ENCODE measurements at places on chromosomes 4 and X.

DNA sequence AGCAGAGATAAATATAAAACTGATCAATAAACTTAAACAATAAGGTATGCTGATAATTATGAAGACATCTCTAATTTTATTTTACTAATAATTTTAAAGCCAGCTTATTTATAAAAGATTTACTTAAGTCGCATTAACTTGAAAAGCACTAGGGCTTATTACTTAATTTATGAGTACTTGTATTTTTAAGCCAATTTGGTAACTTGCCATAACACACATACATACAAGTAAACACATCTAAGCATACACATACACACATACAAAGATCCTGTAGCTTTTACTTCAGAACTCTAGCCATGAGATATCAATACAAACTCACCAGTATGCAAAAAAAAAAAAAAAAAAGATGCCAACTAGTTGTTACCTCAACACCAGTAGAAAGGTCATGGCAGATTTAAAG lies 10.0 kb upstream of the GPR78 start:
- no peak for DNase-seq

DNA sequence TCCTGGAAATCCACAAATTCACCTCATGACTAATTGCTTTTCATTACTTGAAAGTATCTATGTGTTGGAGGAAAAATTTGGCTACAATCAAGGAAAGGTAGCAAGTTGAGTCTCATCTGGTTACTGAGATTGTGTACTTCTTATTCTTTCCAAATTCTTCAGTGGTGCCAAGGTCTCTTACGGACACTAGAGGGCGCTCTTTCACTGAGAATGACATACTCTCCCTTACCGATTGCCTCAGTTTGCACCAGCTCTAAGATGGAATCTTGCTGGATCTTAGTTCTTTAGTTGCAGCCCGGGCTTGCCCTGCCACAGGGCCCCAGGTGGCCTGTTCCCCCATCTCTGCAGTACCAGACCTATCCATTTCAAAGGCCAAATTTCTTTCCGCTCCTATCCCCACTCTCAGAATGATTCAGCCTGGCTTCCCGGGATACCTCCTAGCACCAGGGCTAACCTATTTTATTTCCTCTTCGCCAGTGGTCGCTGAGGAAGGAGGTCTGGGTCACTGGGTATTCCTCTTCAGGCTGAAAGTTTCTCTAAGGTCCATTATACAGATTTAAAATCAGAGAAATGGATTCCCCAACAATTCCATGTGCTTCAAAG lies 24.6 kb upstream of the GPR50 start:
- DNase-seq: peak; percentile 63

GRCh38 chr4:120921456-120922380 lies 808 bp downstream of the PRDM5 start:
- DNase-seq: peak; percentile 46

DNA sequence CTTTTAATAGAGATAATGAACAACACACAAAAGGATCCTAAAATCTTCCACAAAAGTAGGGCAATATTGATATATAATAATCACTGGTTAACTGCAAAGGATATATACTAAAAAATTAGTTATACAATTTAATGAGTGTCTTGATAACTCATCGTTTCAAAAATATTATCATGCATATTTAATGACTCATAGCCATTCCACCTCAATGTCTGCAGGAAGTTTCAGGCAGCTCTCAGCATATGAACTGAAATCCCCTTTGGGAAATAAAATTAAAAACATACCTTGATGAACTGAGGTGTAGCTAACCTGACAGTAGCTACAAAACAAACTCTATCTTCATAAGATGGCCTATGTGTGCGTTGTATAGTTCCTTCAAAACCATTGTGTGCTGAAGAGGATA lies 62.9 kb downstream of the TMEM165 start:
- no peak for DNase-seq

GRCh38 chr4:147542229-147542990 lies 61.5 kb downstream of the EDNRA start:
- DNase-seq: no peak

GRCh38 chrX:72349190-72349589 lies 43.5 kb upstream of the CITED1 start:
- no peak for DNase-seq

DNA sequence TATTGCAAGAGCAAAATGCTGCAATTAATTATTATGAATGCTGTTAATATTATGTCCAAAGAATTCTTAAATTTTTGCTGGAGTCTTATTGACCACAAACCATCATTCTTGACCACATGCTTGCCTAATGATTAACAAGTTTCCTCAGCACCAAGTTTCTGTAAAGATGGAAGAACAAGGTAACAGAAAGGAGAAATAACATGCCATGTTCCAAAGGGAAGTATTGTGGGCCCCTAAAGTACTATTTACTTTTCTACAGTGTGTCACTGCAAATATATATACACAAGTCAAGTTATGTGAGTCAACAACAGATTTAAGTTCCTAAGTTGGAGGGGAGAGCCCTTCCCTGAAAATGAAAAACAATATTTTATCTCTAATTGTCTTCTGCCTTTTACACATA lies 20.6 kb downstream of the FAM47E start:
- DNase-seq: no peak

GRCh38 chr4:123469245-123469644 lies 72.7 kb downstream of the SPRY1 start:
- DNase-seq: no peak

DNA sequence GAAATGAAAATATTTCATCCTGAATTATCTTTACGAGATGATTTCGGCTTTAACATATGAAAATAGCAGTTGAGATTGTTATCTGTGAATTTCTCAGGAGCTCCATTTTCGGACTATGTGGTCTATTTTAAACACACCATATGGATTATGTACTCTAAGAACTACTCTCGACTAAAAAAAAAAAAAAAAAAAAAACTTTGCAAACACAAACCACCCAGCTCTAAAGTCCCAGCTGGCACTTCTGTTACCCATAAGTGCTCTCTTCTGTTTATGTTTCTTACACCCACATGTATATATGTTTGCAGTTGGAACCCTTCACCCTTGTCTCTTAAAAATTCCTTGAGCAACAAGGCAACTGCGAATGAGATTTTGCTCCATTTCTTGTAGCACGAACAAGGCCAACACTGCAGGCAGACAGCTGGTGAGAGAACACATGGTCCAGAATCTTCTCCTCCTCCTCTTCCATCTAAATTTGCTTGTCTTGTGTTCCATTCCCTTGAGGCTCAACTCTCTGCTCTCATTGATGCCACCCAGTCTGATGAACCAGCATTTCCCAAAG lies 172.7 kb upstream of the HCCS start:
- no peak for DNase-seq

- no peak for DNase-seq
Measured at GRCh38 chrX:43853225-43853828, 28.9 kb downstream of the MAOB start.

DNA sequence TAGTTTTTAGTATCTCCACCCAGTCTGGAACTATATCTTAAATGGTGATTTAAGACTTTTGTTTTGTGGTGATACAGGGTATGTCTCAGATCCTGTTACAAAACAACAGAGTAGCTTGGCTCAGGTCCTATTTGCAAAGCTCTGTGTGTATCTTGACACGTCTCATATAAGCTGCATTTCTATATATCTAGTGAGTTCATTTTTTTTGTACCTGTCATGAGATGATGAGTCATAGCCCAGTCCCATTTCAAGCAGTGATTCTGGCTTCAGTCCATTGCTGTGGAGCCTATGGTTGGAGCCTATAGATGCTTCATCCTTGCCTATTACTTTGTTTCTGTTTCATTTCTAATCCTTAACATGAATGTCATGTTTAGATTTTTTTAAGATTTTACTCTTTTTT lies 23.0 kb downstream of the GRXCR1 start:
- DNase-seq: no peak

DNA sequence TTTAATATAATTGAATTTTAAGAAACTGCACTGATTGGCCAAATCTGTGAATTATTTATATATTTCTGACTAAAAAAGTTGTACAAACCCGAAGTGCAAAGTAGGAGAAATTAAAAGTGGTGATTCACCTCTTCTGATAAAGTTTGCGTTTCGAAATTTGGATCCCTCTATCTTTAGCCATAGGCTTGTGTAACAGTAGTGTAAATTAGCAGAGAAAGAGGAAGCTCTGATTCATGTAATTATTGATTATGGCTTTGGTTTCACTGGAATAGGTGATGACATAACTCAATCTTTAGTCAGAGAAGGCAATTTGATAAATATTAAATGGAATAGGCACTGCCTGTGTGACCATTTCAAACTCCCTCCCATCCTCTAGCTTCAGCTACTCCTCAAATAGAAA lies 717.8 kb upstream of the PCDH7 start:
- DNase-seq: no peak

DNA sequence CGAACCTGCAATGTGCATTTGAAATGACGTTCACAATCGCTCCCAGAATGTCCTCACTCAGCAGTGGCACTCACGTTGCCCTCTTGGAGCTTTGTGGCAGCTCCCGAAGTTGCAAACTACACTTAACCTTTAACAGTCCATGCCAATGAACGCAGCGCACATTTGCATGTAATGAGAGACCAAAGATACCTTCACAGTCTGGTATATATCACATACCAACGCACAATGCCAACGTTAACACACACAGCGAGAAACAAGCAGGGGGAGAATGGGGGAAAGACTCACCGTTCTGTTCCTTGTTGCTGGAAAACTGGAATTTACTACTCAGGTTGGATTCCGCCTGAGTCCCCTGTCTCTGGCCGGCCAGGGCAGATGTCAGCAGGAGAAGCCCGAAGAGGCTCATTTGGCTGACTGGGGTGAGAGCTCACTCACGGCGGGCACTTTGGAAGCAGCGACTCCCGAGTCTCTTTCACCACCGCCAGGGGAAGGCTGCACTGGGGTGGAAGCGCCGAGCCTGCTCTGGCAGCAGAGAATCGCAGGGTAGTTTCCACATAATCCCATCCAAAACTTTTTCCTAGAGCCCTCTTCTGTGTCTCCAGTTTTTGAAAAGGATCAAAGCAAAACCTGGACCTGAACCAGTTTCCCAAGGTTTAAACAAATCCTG lies 966 bp downstream of the PDGFC start:
- DNase-seq: peak; percentile 40

- no peak for DNase-seq
Measured at GRCh38 chrX:39212456-39212855, 411.2 kb downstream of the MID1IP1 start.

GRCh38 chr4:106291678-106292077 lies 24.3 kb downstream of the TBCK start:
- DNase-seq: no peak

DNA sequence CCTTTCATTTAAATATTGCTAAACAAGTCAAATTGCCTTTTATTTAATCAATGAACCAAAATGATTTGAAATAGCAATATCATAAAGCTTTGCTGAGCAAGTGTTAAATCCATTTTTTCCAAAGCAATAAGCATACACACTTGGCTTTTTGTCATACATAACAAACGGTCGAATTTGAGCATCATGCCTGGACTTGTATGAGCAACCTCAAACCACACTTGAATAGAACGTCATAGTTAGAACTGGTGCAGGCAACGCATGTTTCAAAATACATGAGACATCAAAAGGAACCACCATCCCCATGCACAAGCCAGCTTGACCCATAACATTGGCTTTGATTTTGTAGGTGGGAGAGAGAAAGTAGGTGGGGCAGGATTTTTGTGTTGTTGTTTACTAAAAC lies 812.3 kb upstream of the FRG1 start:
- no peak for DNase-seq

GRCh38 chr4:40216622-40217366 lies 20.0 kb downstream of the RHOH start:
- DNase-seq: no peak

- DNase-seq: no peak
Measured at GRCh38 chrX:70455366-70456202, 10.9 kb downstream of the DLG3 start.

DNA sequence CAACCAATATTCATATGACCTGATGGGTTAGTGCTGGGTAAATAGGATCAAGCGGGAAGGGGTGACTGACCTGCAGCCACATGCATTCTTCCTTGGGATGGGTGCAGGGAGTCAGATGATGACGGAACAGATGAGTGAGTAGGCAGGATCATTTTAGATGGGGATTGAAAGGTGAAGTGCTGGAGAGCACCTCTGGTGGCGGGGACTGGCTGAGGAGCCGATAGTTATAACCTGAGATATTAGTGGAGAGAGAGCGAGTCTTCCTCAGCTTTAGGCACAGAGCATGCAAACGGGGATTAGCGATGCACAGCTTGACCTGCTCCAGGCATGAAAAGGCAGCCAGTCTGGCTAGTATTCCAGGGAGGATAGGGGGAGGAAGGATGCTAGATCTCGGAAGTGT lies 99.1 kb downstream of the AFF1 start:
- DNase-seq: no peak

GRCh38 chr4:158535130-158535614 lies 13.5 kb downstream of the RXFP1 start:
- no peak for DNase-seq

- DNase-seq: no peak
Measured at GRCh38 chr4:15898902-15899301, 39.6 kb downstream of the FGFBP1 start.

DNA sequence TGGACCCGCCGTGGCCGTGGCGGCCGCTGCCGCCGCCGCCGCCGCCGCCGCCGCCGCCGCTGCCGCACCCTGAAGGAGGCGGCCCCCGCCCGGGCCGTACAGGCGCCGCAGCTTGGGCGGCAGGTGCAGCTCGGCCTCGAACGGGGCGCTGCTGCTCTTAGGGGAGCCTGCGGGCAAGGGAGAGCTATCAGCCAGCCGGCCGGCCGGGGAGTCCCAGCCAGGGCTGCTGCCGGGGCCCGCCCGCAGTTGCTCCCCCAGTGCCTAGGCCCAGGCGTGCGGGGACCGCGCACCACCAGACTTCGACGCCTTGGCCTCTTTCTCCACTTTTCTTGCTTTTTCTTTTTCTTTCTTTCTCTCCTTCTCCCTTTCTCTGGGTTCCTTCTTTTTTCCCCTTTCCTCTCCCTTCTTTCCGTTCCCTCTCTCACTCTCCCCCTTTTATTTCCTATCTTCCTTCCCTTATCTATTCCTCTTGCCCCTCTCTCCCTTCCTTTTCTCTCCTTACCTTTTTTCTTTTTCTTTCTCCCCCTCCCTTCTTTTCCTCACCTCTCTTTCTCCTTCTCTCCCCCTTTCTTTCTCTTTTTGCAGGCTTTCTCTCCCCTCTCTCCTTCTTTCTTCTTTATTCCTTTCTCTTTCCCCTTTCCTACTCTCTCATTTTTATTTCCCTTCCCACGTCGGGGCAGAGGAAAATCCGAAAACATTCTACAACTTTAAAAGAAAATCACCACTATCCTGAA lies 2.0 kb downstream of the ARX start:
- no peak for DNase-seq

- DNase-seq: peak; percentile 48
Measured at GRCh38 chrX:41781500-41781899, 57.5 kb downstream of the GPR82 start.

DNA sequence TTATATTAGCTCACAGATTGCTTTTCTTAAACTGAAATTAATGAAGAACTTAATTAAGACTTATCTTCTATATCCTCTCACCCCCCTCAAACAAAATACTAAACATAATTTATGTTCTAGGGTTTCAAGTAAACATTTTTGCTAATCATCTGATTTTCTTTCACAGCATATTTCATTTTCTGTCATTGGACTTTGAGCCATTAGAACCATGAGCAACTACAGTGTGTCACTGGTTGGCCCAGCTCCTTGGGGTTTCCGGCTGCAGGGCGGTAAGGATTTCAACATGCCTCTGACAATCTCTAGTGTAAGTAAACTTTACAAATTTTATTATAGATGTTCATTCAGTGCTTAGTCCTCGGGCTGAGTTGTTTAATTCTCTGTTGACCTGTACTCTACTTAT lies 3.3 kb downstream of the PDLIM5 start:
- no peak for DNase-seq

GRCh38 chrX:9582956-9583355 lies 118.1 kb downstream of the TBL1X start:
- no peak for DNase-seq

GRCh38 chr4:74527049-74527448 lies 82.1 kb downstream of the AREG start:
- no peak for DNase-seq

Measured in SK-MEL-5 (cell line).